Activated CD8-positive, alpha-beta memory T cell treated with anti-CD3 and anti-CD28 coated beads for 4 hours (primary cell): ENCODE measurements at places on chromosomes 3 and 15.

DNA sequence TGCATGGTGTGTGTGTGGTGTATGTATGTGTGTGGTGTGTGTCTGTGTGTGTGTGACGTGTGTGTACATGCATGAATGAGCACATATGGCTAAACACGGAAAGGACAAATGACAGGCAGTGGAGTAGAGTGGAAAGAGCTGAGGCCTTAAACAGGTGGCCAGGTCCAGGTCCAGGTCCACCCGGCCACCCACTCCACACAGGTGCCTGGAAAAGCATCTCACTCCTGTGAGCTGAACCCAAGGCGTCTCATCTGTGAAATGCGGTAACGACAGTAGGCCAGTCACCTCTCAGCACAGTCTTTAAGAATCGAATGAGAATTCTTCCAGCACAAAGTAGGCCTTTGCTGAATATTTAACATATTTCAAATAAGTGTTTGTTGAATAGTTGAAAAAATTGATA lies 58.7 kb downstream of the ATP10A start:
- no peak for DNase-seq

DNA sequence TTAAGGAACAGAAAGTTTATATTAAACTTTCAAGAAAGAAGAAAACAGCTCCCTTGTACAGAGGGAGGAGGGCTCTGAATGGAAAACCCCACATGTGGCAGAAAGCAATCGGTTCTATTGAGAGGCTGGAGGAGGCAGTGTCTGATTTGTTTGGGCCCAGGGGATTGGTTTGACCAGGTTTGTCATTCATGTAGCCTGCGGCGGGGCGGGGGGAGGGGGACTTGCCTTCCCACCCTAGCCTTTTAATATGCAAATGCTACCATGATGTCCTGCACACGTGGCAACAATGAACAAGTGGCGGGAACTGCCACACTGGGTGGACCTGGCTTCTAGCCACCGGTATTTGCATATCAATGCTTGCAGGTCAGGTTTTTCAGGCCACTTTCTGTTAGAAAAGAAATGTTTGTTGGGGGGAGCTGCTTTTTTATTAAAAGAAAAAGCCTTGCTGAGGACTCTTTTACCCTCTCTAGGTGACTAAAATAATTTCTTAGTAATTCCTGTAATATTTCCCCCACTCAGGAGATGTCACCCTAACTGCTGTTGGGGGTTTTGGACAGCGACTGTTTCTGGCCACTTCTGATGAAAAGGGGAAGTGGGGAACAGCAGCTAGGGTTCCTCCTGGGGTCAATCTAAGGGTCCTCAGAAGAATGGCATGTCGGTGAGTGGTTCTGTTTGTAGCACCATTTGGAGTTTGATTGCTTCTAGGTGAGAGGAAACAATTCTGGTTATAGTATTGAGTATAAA lies 691.2 kb downstream of the TBL1XR1 start:
- DNase-seq: no peak

DNA sequence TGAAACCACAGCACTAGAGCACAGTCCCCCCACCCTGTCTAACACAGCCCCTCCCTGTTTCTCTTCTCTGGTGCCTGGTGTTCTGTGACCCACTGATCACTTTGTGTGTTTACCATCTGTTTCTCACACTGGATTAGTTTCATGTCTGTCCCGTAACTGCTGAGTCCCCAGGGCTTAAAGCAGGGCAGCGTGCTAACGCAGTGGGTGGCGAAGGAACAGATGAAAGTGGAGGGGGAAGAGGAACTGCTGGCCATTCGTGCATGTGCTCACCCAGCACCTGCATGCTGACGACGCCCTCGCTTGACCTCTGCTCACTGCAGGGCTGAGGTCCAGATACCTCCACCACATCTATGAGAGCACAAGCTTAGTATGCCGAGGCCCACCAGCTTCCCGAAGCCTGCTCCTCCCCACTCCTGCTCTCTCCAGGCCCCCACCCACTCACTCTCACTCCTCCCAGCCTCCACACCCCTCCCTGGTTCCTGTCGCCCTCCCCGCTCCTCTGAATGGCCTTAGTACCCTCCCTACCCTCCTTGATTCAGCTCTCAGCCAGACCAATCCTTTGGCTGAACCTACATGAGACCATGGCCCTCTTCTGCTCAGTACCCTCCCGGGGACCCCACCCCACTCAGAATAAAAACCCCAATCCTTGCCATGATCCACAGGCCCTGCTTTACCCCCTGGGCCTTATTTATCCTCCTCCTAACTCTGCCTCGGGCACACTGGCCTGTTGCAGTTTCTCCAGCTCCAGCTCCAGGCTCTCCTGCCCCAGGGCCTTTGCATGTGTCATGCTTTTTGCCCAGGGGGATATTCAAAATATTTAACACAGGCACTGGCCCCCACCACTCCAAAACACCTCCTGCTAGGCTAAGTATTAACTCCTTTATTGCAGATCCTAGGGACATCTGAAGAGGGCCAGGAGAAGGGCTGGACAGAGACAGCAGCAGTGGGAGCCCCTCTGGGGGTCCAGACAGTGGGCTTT lies 15.1 kb upstream of the IQSEC1 start:
- DNase-seq: no peak

DNA sequence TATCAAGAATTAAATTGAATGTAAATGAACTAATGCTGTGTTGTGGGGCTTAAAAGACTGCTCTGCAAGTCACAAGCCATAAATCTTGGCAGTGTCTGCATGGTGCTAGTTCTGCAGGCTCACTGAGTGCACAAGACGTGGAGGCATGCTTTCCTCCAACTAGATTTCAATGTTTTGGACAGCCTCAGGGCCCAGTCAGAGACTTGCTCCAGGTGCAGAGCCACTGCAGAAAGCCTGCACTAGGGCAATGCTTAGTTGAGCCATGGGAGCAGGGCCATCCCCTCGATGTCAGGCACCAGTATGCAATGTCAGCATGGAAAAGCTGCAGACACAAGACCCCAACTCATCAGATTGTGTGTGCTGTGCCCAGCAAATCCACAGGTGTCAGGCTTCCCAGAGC lies 234.5 kb upstream of the CDIN1 start:
- no peak for DNase-seq

DNA sequence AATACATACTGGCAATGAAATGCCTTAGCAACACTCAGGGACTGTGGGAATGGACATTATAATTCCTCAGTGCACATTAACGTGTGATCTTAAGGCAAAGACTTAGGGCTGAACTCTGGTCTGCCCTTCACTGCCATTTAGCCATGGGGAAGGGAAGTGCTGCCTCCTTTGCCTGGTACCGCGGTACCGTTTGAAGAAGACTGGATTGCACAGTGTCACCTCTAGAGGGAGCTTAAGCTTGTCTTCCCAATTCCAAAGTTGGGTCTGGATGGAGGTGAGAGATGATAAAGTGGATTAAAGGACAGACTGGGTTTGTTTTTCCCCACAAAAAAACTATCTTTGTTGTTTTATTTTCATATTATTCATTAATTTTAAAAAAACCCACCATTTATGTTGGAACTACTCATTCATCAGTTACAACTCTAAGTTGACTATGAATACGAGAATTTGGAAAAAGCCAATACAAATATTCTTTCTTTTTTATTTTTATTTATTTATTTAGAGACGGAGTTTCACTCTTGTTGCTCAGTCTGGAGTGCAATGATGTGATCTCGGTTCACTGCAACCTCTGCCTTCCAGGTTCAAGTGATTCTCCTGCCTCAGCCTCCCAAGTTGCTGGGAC lies 60.0 kb upstream of the SYN2 start:
- no peak for DNase-seq

DNA sequence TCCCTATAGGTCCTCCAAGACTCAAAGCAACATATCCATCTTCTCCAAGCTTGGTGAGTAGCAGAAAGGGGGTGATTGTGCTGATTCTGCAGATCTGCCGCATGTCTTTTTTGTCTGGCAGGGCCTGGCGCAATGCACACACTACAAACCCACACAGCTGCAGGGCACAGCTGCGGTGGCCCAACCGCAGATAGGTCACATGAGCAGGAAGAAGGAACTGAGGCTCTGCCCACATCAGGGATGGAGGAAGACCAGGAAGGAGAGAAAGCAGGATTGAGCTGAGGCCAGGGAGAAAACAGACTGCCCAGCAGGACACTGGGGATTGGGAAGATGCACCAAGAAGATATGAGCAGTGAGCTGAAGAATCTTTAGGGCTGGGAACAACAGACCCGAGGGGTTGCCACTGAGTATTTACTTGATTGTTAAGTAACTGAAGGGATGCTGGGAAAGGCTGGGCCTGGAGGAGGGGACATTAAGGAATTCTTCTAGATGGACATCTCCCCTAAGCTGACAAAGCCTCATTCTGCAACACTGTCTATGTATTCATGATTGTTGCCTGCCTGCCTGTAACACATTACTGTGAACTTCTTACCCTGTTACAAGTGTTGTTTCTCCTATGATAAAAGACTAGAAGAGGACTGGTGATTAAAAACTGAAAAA lies 126.7 kb downstream of the MYLK start:
- no peak for DNase-seq

- peak; percentile 13 for DNase-seq
Observed at GRCh38 chr3:143443851-143444331, 324.3 kb downstream of the CHST2 start.

DNA sequence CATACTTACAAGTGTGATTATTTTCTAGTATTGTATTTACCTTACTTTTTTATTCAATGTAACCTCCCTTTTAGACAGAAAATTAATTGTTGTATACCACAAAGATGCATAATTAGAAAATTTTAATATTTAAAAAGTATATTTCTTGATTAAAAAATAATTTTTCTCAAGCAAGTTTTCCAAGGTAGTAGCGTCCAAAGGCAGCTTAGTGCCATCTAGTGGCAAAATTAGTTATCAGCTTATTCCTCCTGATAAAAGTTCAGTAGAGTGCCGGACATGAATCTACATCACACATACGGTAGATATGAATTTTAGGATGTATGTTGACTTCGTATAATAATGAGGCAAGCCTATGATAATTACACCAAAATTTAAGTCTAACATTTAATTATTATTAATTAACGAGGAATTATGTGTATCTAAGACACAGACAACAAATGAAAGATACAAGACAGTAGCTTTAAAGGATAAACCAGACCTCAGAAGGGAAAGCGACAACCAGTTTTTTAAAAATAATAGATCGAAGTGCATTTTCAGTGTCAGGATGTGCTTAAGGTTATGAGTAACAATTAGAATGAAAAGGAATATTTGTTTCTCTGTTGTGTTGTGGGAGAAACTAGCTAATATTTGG lies 405.9 kb downstream of the ROBO1 start:
- DNase-seq: no peak

DNA sequence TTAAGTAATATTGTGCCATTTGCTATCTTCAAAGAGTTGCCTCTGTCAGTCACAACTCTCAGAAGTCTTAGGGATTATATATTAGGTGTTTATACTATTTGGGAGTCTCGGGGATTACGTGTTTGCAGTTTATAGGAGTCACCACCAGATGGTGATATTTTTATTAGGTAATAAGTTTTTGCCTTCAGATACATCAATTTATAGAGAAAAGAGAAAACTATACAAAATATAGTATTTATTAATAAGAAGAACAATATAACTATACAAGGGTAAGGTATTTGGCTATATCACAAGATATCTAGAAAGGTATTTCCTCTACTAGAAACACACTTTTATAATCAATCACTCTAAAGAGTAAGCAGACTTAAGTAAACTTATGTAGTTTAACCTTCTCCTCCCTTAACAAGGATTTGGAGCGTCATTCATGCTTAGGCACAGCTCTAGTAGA lies 10.7 kb upstream of the DHX36 start:
- DNase-seq: no peak

DNA sequence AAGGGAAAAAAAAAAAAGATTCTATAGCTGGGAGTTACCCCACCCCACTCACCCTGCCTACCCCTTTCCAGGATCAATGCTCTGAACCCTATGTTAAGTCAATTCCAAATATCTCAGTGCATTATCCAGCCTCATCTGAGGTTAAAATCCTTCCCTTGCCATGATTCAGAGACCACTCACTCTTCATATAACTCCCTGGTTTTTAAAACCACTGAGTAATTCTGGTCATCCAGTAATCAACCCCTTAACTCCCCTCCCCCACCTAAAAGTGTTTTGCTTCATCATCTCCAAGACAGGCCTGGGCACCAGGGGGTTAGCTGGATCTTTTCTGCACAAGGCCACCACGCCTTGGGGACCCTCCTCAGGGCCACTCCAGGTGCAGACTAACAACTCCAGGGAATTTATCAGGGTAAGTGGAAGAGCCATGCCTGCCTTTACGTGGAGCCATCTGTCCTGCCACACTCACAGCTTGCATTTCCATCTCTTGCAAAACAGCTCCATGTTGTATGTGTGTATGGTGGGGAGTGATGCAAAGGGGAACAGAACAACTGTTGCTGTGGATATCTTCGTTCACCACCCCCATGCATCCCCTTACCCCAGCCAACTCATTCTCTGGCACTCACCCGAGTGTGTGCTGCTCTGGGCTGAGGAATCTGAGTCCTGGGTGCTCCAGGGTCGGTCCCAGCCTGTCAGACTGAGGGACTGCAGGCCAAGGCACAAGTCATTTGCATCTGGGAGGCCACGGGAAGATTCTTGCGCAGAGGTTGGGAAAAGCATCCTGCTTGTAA lies 30.7 kb upstream of the RPS17 start:
- no peak for DNase-seq

DNA sequence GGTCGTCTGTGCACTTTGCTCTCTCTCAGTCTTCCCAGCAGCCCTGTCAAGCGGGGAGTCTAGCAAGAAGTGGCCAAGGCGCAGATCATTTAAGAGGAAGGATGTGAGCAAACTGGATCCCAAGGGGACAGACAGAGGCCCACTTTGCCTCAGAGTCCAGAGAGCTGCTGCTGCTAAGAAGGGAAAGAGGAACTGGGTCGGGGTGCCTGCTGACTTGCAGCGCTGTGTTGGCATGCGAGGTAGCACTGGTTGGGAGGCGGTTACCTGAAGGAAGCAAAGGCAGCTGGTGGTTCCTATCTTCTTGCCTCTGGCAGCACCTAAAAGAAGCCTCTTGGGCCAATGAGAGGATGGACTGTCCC lies 28.1 kb downstream of the SMAD3 start:
- DNase-seq: no peak

- DNase-seq: no peak
Observed at GRCh38 chr15:39998511-39999077, 40.4 kb downstream of the SRP14 start.

DNA sequence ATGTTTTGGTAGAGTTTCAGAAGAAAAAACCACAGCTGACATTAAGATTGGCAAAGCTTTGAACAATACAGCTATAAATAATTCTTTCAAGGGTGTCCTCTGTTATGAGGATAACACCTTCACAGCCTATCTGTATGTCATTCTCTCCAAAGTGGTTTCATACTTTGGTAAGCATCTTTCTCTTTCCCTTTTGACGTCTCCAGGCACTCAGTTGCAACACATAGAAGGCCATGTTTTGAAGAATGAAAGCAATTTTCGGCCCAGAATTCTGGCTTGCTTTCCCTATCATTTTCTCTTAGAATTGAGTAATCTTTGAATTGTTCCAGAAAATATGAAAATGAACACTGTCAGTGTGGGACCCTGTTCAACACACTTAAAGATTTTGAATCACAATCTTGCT lies 200.0 kb upstream of the CBLB start:
- no peak for DNase-seq

DNA sequence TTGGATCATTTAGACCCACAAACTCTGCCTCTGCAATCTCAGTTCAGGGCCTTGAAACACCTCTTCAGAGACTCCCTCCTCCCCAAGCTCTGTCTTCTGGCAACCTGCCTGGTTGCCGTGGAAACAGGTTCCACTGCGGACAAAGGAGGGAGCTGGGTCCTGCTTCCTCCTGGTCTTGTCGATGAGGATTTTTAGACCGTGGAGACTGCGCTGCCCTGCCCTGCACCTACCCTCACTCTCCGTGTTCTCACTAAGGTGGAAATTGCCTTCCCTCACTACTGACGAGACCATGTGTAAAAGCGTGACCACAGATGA lies at the start of gene RTP1:
TSS of gene RTP1 (plus strand) at position 152 of the 315 bp plus-strand sequence. CDS start at position 182, 30 bp downstream.
- DNase-seq: no peak
